Spleen (tissue), 13 donors: ENCODE measurements at places on chromosomes 16 and 17. TPM values are rescaled to one million over a fixed set of nuclear protein-coding genes. Genes with fewer than 3 reads are reported as not detected.

GRCh38 chr17:44775136-44775837 lies 16.5 kb downstream of the ADAM11 start:
- DNase-seq, result peak; percentile 99

DNA sequence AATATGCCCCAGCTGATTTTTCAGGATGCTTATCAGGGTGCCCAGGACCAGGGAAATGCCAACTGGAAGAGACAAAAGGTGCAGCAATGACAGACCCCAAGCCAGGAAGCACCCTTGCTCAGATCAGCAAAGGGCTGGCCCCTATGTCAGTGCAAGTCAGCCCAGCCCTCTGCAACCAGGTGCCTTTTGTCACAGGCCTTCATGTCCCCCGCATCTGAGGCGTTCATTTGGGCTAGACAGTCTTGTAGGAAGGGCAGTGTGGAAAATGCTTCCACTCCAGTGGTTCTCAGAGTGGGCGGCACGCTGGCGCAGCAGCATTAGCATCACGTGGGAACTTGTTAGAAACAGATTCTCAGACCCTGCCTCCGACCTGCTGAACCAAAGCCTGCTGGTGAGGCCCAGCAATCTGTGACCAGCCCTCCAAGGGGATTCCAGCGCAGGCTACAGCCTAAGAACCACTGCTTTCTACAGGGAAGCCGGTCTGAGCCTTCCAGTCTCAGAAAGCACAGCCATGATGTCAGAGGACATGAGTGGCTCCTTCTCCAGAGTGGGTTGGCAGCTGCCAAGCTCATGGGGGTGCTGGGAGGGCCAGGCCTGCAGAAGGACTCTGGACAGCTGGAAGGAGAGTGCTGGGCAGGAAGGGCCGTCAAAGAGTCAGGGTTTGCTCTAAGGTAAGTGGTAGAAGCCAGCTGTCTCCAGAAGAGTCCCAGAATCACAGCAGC lies 13.1 kb downstream of the SLC47A2 start:
- DNase-seq, result no peak

GRCh38 chr16:88983165-88983564 lies 6.2 kb upstream of the CBFA2T3 start:
- DNase-seq, result no peak

- DNase-seq, result no peak
These were observed 2.8 kb upstream of the RPS15A start for GRCh38 chr16:18792836-18793433.

GRCh38 chr16:88276591-88276990 lies 106.2 kb upstream of the ZNF469 start:
- peak; percentile 41 for DNase-seq

GRCh38 chr17:40497695-40498094 lies 3.7 kb downstream of the TNS4 start:
- no peak for DNase-seq

DNA sequence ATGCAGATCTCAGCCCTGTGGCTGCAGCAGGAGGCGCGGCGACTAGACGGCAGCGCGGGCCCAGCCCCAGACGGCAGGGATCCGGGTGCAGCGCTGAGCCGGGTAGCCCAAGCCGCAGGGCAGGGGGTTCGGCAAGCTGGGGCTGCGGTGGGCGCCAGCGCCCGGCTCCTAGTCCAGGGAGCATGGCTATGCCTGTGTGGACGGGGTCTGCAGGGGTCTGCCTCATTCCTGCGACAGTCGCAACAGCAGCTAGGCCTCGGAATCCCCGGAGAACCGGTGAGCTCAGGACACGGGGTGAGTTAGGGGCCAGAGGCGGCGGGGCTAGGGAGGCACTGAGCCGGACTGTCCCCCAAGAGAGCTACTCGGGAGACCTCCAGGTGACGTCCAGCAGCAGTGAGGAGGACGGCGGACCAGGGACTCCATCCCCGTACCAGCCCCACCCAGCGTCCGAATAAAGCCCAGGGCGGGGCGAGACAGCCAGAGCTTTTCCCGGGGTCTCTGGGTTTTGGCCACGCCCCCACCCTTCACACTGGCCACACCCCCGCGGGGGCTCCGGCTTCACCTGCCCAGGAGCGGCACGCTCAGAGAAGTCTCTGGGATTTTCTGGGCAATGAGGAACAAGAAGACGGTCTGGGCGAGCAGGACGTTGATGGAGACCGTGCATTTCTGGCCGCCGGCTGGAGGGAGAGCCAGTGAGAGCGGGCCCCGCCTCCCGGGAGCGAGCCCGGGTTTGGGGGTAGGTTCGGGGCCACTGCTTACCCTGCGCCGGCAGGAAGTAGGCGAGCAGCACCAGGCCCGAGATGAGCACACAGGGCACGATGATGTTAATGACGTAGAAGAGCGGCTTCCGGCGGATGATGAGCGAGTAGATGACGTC lies 1.1 kb downstream of the C17orf107 start:
- DNase-seq, result peak; percentile 91

The SYNGR3 gene
- 3.0 TPM for polyA plus RNA-seq

The TMC7 gene
- 0.20 TPM for polyA plus RNA-seq

- peak; percentile 88 for DNase-seq
These were observed 444 bp downstream of the HELZ start for GRCh38 chr17:67244431-67245072.

The TMC6 gene
- polyA plus RNA-seq, result 252 TPM

The PLCG2 gene
- 83.2 TPM for polyA plus RNA-seq

The METTL26 gene
- polyA plus RNA-seq, result 165 TPM

GRCh38 chr17:8126491-8127066 lies 2.7 kb upstream of the HES7 start:
- DNase-seq, result no peak

DNA sequence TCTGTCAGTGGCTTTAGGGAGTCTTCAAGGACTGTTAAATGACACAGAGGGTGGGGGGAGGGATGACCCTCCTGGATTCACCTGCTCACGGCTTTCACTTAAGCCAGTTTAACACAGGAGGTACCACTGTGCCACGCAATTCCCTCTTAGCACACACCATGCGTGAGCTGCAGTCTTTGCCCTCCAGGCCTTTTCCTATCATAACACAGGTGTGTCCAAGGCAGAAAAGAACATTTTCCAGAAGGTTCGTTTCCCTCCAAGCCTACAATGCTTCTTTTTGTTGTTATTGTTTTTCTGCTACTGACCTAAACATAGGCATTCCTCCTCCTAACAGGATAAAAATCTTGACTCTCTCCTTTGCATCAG lies 1.1 kb downstream of the ZFHX3 start:
- DNase-seq, result no peak

GRCh38 chr16:3355589-3355988 lies at the start of gene OR2C1:
TSS of gene OR2C1 (plus strand) at chr16:3355889. CDS start at chr16:3355941, 52 bp downstream.
- no peak for DNase-seq

DNA sequence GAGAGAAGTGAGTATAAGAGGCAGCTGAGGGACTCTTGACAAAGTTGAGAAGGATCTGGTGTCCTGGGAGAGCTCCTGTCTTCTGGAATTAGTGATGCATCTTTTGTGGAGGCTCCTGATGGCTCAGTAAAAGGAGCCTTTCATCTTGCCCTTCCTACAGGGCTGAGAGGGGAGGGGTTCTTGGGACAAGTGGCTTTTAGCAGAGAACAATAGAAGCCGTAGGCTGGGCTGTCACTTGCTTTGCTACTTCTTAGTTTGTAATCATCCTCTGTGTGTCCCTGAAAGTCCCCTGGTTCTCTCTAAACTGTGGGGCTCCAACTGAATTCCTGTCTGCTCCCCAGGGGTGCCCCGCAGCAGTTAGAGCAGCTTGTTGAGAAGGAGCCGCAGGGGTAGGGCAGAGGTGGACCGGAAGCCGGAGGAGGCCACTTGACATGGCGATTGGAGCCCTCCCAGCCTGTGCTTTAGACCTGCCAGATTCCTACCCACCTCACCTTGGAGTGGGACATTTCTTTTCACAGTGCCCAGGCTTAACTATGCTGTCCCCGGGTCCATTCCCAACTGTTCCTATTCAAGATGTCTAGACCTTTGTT lies 85.1 kb downstream of the PRKCA start:
- no peak for DNase-seq

The SOX9 gene
- 1.0 TPM for polyA plus RNA-seq

DNA sequence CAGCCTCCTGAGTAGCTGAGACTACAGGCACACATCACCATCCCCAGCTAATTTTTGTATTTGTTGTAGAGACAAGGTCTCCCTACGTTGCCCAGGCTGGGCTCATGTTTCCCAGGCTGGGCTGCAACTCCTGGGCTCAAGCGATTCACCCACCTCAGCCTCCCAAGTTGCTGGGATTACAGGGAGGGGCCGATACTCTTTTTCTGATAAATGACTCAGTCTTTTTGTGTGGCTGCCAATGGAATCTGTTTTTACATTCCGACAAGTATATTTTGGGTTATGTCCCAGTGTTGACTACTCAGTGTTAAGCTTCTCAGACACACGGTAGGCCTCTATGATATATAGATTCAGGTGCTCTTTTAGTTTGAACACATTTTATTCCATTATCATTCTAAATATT lies 58.1 kb downstream of the SLFN11 start:
- no peak for DNase-seq

DNA sequence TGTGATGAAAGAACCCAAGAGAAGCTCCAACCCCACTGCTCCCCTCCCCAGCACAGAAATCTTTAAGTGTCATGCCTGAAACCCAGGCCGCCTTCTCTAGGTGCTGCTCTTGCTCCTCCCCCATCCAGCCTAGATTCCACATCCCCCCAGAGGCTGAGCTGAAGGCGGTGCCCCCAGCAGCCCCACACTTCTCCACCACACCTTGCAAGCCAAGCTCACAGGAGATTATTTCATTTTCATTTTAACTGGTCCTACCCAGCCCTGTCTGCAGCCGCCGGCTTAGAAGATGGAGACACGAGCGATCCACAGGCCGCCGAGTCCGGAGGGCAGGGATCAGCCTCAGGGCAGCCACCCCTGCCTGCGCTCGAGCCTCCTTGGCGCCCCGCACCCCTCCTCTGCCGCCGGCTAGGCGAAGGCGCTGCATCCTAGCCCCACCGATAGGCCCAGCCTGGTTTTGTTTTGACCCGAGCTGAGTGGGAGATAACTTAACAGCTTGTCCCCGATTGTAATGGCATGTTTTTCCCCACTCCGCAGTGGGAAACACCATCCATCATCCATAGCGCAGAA lies 125.3 kb downstream of the RBFOX3 start:
- no peak for DNase-seq

The SPECC1 gene
- 7.4 TPM for polyA plus RNA-seq

DNA sequence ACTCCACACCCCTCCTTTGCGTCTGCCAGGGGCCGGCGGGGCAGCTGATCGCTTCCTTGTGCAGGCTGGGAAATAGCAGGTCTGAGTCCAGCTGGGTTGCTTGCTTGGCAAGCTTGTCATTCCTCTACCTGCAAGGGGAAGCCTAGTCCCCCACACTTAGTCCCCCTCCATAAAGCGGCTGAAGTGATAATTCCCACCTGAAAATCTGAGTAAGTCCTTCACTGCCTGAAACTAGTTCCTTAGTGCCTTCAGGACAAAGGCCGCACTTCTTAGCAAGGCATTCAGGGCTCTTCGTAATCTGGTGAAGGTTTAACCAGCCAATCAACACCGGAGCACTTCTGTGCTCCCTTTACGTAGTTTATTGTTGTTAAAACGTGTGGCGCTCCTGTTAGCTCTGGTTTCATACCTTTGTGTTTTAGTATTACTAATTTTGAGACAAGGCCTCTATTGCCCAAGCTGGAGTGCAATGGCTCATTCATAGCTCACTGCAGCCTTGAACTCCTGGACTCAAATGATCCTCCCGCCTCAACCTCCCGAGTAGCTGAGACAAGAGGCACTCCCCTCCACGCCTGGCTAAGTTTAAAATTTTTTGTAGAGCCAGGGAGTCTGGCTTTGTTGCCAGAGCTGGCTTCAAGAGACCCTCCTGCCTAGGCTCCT lies 817 bp downstream of the PSKH1 start:
- no peak for DNase-seq

DNA sequence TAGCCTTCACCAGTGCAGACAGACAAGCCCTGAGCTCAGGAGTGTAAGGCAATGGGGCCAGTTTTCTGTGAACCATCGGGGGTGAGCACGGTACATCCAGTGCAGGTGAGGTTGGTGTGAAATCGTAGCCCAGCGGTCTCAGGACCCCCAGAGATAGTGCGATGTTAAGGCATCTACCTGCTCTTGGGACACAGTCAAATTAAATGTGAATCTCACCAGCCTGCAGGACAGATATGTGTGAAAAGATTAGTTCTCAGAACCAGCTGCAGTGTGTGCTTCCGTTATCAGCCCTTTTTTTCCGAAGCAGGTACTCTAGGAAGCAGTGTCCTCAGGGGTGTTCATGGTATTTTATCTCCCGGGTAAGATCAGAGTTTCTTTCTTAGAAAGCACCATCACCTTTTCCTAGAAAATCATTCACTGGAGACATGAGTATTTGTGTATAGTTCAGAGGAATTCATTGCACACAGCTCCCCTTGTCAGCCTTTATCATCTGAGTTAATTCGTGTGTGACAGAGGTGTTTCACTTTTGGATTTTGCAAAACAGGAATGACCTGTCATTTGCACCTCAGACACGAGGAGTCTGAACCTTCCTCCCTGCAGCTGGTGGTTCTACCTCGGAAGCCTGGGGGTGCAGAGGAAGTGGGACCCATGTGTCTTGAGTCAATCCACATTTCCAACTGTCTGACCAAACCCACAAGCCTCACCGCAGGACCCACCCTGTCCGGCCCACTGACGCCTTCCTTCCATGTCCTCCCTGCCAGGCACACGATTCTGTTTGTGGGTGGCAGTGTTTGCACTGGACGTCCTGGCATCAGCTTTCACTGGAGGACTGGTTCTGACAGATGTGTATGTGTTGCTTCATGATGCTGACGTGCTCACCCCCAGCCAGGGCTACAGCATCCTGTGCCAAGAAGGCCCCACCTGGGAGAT lies 107.8 kb downstream of the CLEC16A start:
- DNase-seq, result no peak

The CES3 gene
- 0.80 TPM for polyA plus RNA-seq

DNA sequence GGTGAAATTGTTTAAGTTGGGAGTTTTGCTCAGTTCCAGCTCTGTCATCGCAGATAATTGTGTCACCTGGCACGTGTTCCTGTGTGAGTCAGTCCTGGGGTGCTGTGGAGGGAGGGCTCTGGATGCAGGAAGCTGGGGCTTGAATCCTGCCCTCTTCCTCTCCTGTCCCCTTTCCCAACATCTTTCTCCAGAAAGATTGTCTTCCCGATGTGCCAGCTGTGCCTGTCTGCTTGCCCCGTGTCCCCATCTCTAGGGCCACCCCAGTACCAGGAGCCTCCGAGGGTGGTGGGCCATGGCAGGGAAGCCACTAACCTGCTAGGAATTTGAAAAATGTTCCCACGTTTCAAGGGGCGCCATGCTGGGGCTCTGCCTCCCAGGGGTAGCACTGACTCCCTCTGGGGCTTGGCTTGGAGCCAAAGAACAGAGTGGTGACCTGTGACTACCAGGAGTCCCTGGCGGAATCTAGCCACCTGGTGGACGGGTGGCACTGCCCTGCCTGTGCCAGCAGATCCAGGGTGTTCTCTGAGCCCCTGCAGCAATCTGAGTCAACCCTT lies 198.1 kb downstream of the ENGASE start:
- no peak for DNase-seq

The BAIAP3 gene
- 2.7 TPM for polyA plus RNA-seq
